ENCODE measurements at places on chromosomes 4 and X.

- DNase-seq: no peak
These were observed 758 bp upstream of the NR3C2 start for GRCh38 chr4:148442832-148443511.

DNA sequence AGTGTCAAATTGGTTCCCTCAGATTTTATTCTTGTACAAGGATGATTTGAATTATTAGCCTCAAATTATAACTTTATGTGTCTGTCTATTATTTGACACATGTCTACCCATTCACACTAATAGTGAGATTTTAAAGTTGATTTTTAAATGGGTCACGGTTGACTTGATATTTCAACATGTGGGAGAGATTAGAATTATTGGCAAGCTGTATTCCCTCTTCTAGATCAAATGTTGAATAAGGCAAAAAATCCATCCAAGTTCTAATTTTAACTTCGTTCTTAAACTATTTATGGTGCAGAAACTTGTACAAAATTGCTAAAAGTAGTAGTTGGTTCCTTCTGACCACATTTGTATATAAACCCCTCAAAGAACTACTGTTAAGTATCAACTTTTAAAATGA, 1498.0 kb downstream of the STIM2 start:
- no peak for DNase-seq

GRCh38 chrX:70437011-70437410, 7.6 kb upstream of the DLG3 start:
- no peak for DNase-seq

- DNase-seq: no peak
These were observed 14.8 kb upstream of the RTL5 start for GRCh38 chrX:72146527-72146926.

GRCh38 chr4:124331781-124332180, 380.8 kb downstream of the ANKRD50 start:
- no peak for DNase-seq

- DNase-seq: no peak
These were observed 201.6 kb downstream of the TEX13A start for GRCh38 chrX:105018865-105019264.

DNA sequence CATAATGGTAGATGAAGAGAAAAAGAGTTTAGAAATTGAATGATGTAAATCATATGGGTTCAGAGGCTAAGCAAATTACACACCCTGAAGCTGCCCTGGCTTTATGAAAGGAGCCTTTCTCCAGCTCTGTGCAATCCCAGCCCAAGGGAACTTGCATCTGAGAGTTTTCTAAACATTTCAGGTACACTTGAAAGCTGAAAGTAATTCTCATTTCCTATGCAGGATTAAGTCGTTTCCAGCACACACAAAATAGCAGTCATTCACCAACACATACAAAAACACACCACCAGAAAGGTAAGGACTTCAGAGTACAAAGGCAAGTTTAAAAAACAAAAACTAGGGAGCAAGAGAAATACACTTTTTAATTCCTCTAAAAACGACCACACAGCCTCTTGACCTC, 1.7 kb downstream of the PDGFC start:
- no peak for DNase-seq

- DNase-seq: no peak
These were observed 27.7 kb downstream of the ABCG2 start for GRCh38 chr4:88130544-88131305.

GRCh38 chr4:187063251-187063650, 339.6 kb upstream of the FAT1 start:
- DNase-seq: no peak

DNA sequence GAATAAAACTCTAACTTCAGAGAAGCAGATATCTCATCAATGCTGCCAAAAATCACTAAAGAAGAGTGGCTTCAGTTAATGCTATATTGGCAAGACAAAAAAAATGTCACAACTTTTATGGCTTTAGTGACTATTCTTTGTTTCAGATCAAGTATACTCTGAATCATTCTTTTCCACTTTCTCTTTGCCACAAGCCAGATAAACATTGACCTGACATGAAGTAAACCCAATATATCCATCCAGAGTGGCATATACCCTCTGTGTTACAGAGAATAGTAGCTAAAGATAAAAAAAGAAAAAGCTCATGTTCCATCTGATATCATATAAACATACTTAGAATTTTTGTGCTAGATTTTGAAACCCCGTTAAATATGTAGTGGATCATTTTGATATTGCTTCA, 206.7 kb upstream of the CNKSR2 start:
- DNase-seq: no peak

GRCh38 chrX:30065226-30065625, 150.1 kb upstream of the MAGEB2 start:
- no peak for DNase-seq

- DNase-seq: no peak
These were observed 61.2 kb downstream of the CDS1 start for GRCh38 chr4:84644087-84644486.

- DNase-seq: no peak
These were observed 15.5 kb upstream of the EDA2R start for GRCh38 chrX:66654411-66654810.

GRCh38 chr4:52904421-52904820, 42.3 kb downstream of the RASL11B start:
- no peak for DNase-seq

GRCh38 chr4:30952526-30953219, 232.5 kb downstream of the PCDH7 start:
- no peak for DNase-seq

GRCh38 chrX:105120463-105120862, 100.0 kb downstream of the TEX13A start:
- DNase-seq: no peak

- no peak for DNase-seq
These were observed 22.7 kb downstream of the PSAPL1 start for GRCh38 chr4:7411896-7412553.

- DNase-seq: no peak
These were observed 44.0 kb downstream of the ATP8A1 start for GRCh38 chr4:42612898-42613297.

DNA sequence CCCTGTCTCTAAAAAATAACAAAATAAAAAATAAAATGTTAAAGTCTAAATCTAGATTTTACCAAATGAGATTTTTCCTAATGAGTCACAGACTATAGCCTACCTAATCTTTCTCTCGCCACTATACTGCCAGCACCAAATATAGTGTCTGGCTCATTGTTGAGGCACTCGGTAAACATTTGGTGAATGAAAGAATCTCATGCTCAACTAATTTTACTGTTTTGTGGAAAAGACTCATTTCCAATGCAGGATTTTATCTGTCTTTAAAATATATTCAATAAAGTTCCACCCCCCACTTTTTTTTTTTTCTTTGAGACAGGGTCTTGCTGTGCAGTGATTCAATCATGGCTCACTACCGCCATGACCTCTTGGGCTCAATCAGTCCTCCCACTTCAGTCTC, 71.5 kb downstream of the PLS3 start:
- DNase-seq: no peak

Data from CD8-positive, alpha-beta T cell (primary cell).